ENCODE measurements at places on chromosomes 3 and 15. TPM values are rescaled to one million over a fixed set of nuclear protein-coding genes. Genes with fewer than 3 reads are reported as not detected.

GRCh38 chr3:39980058-39980457 is 170.6 kb downstream of the MYRIP start:
- no peak for DNase-seq

GRCh38 chr3:72317491-72317890 is 530.8 kb downstream of the SHQ1 start:
- no peak for DNase-seq

ASB14 gene
- 0.20 TPM for total RNA-seq

ALG1L2 gene
- not detected for total RNA-seq

DNA sequence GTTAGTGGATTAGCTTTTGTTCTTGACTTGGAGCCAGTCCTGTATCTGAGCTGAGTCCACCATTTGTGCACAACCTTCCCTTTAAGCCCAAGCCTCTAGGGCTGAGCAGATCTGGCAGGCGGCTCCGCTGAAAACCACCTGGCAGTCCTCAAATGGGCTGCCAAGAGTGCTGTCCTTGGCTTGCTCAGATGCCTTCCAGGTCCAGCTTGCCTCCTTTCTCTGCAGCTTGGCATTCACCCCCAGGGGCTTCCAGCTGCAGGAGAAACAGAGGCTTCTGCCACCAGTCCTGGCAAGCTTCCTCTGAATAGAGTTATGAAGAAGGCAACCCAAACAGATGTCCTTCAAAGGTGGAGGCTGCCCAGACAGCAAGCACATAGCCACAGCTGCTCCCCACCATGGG is 96.7 kb downstream of the LRTM1 start:
- DNase-seq, result no peak

FSIP1 gene
- 0.43 TPM for total RNA-seq

GRCh38 chr3:18355832-18356231 is 69.3 kb downstream of the SATB1 start:
- no peak for DNase-seq

DNA sequence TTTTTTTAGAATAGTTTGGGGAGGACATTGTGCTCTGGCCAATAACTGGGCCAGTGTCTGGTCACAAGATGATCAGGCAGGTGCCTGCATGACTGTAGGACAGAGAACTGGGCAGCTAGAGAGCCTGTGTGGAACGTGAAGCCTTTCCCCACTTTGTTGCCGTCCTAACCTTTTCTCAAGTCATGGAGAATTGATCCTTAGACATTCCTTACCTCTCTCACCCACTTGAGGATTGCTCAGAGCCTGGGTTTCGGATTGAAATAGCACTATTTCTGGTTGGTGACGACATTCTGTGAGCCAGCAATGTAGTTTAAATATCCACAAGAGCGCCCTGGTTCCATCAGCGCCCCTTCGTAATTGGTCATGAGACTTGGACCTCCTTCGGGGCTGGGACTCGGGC is 138.4 kb downstream of the IGF1R start:
- no peak for DNase-seq

DNA sequence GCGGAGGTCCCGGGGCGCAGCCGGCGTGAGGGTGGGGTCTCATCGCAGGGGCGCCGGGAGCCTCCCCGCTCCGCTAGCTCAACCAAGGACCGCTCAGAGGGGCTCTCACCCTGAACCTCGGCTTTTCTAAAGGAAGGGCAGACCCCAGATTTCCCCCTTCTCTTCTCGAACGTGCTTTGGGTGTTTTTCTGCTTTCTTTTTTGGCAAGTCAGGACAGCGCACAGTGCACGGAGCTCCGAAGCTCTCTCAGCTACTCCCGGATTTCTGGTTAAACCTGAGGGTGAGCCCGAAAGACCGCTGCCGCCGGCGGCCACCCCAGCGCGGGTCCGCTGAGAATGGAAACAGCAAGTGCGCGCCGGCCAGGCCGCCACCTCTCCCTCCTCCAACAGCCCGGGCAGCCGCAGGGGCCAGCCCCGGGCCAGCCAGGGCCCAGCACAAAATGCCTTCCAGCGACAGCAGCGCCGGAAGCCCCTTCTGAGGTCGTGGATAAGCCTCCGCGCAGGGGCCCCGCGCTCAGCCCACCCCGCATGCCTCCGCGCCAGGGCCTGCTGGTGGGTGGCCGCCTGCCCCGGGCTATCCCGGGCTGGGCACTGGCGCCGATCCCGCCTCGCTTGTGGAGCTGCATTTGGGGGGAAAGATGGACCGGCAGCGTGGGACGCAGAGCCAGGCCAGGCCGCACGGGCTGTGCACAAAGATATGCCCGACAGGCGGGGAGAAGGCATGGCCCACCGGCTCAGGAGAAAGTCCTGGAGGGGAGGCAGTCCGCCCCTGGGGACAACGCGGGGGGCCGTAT is 8.2 kb upstream of the OCA2 start:
- DNase-seq, result no peak

GRCh38 chr3:142152384-142152783 is 3.0 kb upstream of the TFDP2 start:
- no peak for DNase-seq

- DNase-seq, result no peak
Measured at GRCh38 chr3:33083958-33084357, 13.0 kb downstream of the GLB1 start.

EEF1AKMT4 gene
- 18.5 TPM for total RNA-seq

GRCh38 chr15:81133782-81134461 is at the start of gene CFAP161:
TSS of gene CFAP161 (plus strand) at chr15:81134270. CDS start at chr15:81134330, 60 bp downstream.
- DNase-seq, result peak; percentile 30

GRCh38 chr3:63353383-63353782 is 75.3 kb downstream of the SYNPR start:
- DNase-seq, result peak; percentile 34

DNA sequence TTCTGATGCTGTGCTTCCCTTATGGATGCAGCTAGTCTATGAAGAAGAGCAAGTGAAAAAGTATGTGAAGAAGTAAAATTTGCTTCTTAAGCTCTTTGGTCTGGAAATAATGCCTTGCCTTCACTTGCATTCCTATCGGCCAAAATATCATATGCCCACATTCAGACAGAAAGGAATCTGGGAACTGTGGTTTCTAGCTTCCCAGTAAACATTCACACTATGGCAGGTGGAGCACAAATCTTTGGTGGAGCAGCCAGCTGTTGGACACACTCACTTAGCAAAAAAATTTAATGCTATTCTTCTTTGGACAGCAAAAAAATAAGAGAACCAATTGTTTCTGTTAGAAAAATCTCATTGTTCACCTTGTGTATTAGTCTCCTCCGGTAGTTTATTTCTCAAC is 12.3 kb upstream of the COL6A6 start:
- no peak for DNase-seq

MYZAP gene
- total RNA-seq, result 2.1 TPM

DNA sequence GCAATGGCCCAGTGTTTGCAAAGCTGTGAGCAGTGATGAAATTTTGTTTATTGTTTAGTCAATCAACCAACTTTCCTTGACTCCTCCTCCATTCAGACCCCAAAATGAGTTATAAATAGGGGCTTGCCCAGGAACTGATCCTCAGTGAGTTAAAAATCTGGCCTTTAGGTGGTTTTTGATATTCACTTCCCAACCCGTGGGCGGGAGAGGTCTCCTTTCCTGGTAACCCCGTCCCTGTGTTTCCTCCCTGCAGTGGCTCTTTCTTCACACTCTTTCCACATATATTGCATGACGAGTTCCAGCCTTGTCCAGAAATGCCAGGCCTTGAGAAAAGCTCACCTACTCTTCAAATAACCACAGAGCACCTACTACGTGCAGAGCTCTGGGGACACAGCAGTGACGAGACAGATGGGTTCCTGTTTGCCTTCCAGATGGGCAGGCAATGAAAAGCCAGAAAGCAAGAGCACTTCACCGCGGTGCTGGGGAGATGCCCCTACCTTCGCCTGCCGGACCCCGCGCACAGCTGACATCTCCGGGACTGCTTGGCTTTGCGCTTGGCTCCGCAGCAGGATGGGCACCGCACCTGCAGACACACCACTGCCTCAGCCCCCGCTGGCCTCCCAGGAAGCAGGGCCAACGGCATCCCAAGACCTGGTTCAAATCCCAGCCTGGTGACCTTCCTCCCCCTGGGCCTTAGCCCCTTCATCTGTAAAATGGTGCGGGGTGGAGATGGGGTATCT is 17.2 kb downstream of the SSUH2 start:
- DNase-seq, result no peak

- no peak for DNase-seq
Measured at GRCh38 chr15:75112848-75113492, 88.7 kb upstream of the C15orf39 start.

DNA sequence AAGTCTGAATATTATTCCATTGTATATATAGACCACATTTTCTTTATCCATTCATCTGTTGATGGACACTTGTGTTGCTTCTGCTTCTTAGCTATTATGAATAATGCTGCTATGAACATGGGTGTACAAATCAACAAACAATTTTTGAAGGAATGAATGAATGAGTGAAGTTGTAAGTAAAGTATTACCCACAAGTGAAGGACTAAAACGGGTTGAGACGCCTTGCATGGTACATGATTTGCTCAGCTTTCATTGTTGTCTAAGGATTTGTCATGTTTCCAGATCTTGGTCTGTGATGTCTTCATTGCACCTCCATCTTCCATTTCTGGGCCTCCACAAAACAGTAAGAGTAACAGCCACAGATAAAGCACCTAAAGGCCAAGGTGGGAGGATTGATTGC is 20.5 kb downstream of the IFT122 start:
- DNase-seq, result no peak

Data from HT1080 (cell line).